ENCODE measurements at places on chromosomes 1 and 21. TPM values are rescaled to one million over a fixed set of nuclear protein-coding genes. Genes with fewer than 3 reads are reported as not detected.

GRCh38 chr1:235307158-235308124 lies 20.5 kb downstream of the ARID4B start:
- DNase-seq, result no peak
- no peak overlapping the region for H3K4me3 ChIP-seq
- H3K4me1 ChIP-seq, result no peaks in the 10 kb centered on the region
- H3K36me3 ChIP-seq, result no peaks in the 10 kb centered on the region

DNA sequence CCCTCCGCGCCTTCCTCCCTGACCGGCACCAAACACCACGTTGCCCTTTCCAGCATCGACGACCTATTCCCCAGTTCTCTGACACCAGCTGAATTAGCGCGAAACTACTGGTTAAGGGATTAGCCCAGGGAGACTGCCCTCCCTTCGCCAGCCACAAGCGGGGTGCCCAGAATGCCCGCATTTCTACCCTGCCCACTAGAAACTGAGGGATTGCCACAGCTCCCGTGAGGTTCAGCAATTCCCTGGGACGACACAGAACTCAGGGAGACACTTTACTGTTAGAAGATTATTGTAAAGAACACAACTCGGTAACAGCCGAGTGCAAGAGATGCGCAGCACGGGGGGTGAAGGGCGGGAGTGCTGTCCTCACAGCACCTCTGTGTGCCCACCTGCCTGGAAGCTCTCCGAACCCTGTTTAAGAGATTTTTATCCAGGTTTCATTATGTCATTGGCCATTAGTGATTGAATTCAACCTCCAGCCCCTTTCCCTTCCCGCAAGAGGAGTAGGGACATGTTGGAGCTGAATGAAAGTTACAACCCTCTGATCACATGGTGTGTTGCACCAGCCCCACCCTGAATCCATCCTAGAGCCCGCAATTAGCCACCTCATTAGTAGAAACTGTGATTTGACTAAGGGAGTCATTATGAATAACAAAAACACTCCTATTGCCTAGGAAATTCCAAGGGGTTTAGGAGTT lies 15.8 kb upstream of the RIPPLY3 start:
- H3K4me3 ChIP-seq, result no peak overlapping the region
- no peak for DNase-seq
- no peaks in the 10 kb centered on the region for H3K4me1 ChIP-seq
- no peaks in the 10 kb centered on the region for H3K27me3 ChIP-seq
- H3K27ac ChIP-seq, result no peak overlapping the region

- no peaks in the 10 kb centered on the region for H3K27me3 ChIP-seq
- DNase-seq, result no peak
- no peak overlapping the region for H3K4me3 ChIP-seq
- H3K4me1 ChIP-seq, result no peaks in the 10 kb centered on the region
- no peak overlapping the region for H3K27ac ChIP-seq
Observed at GRCh38 chr1:151802372-151802771, 2.8 kb downstream of the LINGO4 start.

DNA sequence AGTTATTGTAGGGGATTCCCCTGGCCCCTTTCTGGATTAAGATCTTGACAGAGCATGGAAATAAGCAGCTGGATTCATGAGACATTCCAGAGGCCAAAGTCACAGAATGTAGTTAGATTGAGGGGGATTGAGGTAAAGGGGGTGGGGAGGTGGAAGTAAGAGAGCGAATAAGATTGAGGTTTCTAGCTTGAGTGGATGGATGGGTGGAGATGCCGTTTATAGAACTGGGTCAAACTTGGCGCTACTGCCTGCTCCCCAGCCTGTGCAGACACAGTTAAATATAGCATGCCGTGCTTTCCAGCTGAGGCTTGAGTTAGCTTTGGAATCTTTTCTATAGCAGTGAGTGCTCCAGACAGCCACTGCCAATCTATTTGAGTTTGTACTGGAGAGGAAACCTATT lies 85.7 kb downstream of the DYRK1A start:
- no peaks in the 10 kb centered on the region for H3K36me3 ChIP-seq
- peaks cover 20% of the 10 kb centered on the region for H3K4me1 ChIP-seq
- no peak overlapping the region for H3K4me3 ChIP-seq
- no peak for DNase-seq
- no peaks in the 10 kb centered on the region for H3K27me3 ChIP-seq

- peak; percentile 86 for DNase-seq
- H3K4me1 ChIP-seq, result no peaks in the 10 kb centered on the region
- H3K4me3 ChIP-seq, result peak overlapping the region; percentile 38
- no peaks in the 10 kb centered on the region for H3K36me3 ChIP-seq
- H3K27me3 ChIP-seq, result no peaks in the 10 kb centered on the region
- H3K27ac ChIP-seq, result peak overlapping the region; percentile 7
Observed at GRCh38 chr1:246930830-246931548, 759 bp downstream of the AHCTF1 start.

DNA sequence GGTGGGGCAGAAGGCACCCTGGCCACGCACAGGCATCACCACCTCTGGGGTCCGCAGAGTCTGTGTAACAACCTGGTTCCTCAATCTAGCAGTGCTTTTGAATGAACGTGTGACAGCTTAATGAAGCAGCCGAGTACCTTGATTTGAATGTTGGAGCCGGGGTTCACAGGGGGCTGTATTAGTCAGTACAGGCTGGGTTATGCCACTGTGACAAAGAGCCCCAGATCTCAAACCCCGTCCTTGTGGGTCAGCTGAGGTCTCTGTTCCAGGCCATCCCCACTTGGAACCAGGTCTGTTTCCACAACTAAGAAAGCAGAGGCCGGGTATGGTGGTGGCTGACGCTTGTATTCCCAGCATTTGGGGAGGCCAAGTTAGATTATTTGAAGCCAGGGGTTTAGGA lies 10.5 kb downstream of the TMEM240 start:
- H3K36me3 ChIP-seq, result peaks cover 2% of the 10 kb centered on the region
- no peak for DNase-seq
- no peak overlapping the region for H3K27ac ChIP-seq
- H3K4me3 ChIP-seq, result no peak overlapping the region

DNA sequence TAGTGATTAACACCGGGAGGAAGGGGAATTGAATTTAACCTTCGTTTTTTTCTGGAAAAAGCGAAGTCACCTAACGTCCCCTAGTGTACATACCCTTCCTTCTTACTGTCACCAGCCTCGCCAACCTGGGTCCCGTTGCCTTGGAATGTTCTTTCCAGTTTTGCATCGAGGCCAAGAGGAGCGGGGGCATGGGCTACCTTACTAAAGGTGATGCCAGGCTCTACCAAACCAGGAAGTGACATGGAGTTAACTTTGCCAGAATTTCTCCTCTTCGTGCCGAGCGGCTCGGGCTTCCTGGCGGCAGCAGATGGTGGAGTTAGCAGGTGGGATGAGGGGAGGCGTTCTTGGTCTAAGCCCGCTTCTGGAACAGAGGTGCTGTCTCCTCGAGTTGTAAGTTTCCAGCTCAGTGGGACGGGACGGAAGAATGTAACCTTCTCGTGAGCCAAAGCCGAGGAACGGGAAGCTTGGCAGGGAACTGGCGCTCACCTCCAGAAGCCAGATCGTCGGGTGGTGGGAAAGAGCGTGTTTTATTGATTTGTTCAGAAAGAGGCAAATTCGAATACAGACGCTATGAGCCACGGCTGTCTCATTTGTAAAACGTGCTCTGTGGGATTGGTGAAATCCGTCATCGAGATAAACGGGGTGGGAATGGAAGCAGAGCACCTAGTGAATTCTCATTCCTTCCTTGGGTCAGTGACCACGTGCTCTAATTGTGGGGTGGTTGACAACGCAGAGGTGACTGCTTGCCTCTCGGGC lies 486 bp downstream of the NIPAL3 start:
- DNase-seq, result no peak
- H3K27me3 ChIP-seq, result no peaks in the 10 kb centered on the region
- H3K27ac ChIP-seq, result no peak overlapping the region
- no peaks in the 10 kb centered on the region for H3K36me3 ChIP-seq

DNA sequence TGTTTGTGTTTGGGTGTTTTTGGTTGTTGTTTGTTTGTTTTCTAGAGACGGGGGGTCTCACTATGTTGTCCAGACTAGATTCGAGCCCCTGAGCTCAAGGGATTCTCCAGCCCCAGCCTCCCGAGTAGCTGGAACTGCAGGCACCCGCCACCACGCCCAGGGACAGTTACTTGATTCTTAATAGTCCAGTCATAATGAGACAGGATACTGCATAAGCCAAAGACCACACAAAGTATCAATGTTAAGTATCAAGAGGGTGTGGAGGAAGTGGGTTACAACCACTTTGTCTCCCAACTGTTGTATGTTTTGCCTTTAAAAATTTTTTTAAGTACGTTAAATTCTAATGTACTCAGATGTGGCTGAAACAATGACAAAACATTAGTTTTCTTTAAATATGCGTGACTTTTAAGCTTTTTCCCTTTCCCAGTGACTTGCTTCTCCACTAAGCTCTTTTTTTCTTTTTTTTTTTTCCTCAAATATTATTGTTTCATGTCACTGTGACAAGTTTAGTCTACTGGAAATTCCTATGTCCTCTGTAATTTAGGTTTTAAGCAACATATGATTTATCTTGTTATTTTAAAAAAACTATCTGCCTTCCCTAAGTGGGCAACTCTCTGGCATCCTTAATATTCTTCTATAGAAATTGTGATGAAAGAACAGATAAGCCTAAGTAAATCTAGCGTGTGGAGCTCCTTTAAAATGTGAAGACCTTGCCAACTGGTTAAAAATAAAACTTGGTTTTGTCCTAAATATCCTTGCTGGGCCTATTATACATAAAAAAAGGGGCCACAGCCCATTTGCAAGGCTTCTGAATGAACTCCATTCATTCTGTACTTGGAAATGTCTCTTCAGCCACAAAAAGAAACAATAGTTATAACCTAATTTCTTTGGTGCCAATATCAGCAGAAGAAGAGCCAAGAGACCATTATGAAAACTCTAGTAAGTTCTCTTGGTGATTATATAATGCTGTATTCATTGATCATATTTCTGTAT lies 56.2 kb upstream of the DPH5 start:
- no peaks in the 10 kb centered on the region for H3K27me3 ChIP-seq
- H3K4me3 ChIP-seq, result no peak overlapping the region
- no peaks in the 10 kb centered on the region for H3K36me3 ChIP-seq

Gene RNF11
- total RNA-seq, result 116 TPM

Gene GJA9
- not detected for total RNA-seq

Gene KDM5B
- 52.8 TPM for total RNA-seq

Gene COL9A2
- 8.6 TPM for total RNA-seq

Gene CIART
- total RNA-seq, result 6.6 TPM

Data from aorta (tissue), 5 donors.